ENCODE measurements at places on chromosomes 3 and 15. TPM values are rescaled to one million over a fixed set of nuclear protein-coding genes. Genes with fewer than 3 reads are reported as not detected.

DNA sequence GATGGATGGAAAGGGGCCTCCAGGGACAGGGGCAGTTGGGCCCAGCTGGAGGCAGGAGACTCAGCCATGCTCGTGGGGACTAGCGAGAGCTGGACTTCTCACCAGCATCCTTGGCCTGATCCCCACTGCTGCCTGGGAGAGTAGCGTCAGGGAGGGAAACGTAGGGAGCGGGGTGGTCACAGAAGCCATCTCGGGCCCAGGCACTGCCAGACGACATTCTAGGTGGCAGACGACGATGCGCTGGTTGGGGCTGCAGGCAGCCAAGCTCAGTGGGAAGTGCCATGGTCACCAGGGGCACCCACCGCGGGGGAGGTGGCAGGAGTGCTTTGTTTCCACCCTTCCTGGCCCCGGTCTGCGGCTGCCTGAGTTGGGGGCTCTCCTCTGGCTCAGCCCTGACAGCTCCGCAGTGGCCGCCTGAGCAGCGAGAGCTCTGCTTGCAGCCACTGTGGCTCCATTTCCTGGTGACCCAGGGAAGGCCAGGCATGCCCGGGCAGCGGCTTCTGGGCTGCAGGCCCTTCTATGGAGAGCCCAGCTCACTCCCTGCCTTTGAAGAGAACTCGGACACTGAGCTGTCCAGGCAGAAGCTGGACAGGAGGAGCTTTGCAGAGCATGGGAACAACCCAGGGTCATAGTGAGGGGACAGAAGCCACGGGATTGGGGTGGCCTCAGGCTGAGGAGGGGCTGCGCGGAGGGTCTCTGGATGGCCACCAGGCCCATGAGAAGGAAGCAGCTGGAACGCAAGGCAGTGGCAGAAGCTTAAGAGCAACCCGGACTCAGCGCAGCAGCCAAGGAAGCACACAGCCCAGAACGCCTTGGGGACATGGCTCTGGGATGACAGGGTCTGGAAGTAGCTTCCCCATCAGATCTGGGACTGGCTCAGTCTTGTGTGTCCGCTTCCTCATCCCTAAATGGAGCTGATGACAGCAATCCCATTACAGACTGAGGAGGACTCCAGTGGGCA is 30.8 kb downstream of the KLHL25 start:
- DNase-seq = no peak

- no peak for DNase-seq
Measured at GRCh38 chr3:156820692-156821080, 5.5 kb upstream of the LEKR1 start.

GRCh38 chr15:46121441-46121840 is 486.6 kb downstream of the SQOR start:
- no peak for DNase-seq

- peak; percentile 83 for DNase-seq
Measured at GRCh38 chr3:135148398-135149020, 353.4 kb downstream of the EPHB1 start.

- no peak for DNase-seq
Measured at GRCh38 chr15:74505837-74506514, 35.0 kb upstream of the ARID3B start.

DNA sequence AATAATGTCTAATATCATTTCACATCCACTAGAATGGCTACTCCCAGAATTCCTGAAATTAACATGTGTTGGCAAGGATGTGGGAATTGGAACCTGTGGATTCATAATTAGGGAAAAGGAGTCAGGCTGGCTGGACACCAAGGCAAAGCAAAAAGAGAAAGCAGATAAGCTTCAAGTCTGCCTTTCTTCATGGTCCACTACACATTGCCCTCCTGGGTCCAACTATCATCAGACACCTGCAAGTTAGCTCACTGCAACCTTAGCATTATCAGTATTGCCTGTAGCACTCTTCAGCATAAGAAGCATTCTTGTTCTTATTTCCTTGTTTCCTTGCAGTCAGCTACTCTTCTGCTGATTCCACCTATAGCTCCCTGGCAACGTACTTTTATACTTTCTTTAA is 124.3 kb downstream of the ZNF280D start:
- DNase-seq = no peak

- DNase-seq = no peak
Measured at GRCh38 chr15:39083213-39083612, 497.7 kb upstream of the THBS1 start.

DNA sequence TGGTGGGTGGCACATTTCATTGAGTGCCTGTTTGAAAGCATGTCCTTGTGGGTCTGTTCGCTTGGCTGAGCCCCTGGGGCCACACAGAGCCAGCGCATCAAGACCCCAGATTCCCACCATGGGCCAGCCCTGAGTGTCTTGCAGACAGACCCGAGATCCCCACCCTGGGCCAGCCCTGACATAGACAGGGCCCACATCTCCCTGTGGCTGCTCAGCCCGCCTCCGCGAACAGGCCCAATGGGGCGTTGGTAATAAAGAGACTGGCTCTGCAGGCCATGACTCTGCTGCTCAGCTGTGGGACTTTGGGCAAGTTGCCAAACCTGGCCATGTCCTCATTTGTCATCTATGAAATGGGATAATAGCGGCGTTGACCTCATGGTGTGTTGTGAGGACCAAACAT is 22.6 kb downstream of the FAH start:
- no peak for DNase-seq

GRCh38 chr15:58703610-58704009 is 45.9 kb downstream of the ADAM10 start:
- DNase-seq = no peak

DNA sequence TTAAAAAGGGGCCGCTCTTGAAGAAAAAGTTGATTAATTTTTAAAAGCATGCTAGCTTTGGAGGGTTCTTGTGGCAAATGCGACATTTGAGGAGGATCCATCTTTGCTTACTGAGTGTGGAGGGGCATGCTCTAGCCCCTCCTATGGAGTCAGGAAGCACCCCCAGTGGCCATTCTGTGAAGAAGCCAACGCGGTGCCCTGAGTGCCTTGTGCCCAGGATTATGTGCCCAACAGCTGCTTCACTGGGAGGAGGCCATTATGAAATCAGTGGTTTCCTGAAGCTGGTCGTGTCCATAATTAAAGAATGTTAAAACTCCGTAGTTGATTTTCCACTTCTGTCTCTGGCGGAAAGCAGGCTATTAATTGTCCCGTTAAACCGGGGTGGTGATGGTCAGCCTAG is 69.1 kb upstream of the TNFAIP8L3 start:
- DNase-seq = no peak

DNA sequence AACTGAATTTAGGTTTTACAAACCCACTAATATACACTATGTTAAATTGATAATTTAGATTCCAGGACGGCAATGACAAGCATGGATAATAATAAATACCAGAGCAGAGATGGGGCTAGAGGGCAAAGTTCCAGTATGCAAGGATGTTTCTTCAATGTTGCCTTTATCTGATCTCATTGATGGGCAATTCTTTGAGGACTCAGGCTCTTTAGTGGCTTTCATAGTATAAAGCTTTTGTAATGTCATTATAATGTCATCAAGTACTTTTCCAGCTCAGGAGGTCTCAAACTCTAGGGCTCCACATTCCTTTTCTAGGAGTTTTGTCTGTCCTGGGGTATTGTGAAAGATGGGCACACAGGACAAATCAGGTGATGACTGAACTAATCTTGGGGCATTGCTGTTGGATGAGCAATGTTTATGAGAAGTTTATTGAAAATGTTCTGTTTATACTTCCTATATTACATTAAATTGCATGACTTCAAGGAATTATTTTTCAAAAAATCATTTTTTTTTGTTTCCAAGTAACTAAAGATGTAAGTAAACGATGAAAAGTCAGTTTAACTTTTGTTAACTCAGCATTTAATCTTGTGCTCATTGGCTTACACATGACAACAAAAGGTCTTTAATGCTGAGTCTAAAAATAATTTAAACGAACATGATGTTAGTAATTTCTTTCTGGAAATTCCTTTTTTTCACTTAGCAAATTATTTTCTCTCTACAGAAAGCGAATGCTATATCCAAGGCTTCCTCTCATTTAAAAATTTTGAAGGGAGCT is 116.4 kb downstream of the OXSM start:
- no peak for DNase-seq

- no peak for DNase-seq
Measured at GRCh38 chr3:29972320-29972993, 633.9 kb upstream of the TGFBR2 start.

- DNase-seq = no peak
Measured at GRCh38 chr3:52539010-52539653, 2.7 kb downstream of the UQCC5 start.

GRCh38 chr15:80878242-80878866 is 99.2 kb downstream of the CEMIP start:
- no peak for DNase-seq

DNA sequence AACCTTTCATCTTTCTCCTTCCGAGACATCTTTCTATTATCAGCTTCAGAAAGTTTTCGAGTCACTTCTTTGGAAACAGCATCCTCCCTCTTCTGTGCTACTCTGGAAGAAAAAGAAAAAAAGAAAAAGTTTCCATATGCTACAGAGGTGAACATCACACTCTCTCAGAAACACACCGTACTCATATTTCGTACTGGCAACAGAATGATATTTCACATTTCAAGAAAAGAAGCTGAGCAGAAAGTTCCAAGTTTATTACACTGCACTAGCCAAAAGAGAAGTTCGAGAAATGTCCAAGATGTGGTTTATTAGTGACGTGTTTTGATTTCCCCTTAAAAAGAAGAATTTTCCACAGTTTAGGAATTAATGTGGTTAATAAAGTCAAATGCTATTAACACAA is 6.0 kb downstream of the SSR3 start:
- DNase-seq = no peak

GRCh38 chr15:86872782-86873181 is 793.1 kb downstream of the AGBL1 start:
- DNase-seq = no peak

DNA sequence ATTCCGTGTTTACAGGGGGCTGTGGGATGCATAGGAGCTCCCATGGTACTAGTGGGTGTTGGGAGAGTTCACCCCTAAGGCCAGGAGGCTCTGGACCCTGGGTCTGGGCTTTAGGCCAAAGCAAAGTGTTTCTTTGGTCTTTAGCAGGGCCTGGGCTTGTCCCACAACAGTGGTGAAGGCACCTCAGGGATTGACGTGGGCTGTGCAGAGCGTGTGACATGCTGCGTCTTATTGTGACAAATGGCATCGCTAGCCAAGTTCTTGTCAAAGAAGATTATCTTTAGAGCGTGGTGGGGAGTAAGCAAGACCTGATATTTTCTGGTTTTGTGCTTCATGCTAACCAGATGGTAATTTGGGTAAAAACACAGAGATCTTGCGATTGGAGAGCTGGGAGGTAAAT is 170.1 kb downstream of the APBA2 start:
- no peak for DNase-seq

DNA sequence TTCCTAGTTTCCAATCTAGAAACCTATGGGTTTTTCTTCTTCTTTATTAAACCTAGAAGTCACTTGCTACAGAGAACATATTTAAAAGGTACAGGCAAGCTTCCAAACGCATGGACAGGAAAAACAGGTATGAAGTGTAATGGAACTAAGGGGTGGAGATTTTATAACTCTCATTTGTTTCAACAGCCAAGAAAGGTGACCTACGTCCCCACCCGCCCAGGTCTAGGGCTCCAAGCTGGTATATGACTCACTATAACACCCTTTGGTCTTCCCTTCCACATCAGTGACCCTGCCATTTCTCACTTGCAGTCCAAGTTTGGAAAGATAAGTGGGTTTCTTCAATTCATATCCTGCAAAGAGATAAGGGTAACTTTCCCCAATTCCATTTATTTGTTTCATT is 6.0 kb upstream of the LIPH start:
- no peak for DNase-seq

GRCh38 chr3:115165701-115166100 is 18.6 kb upstream of the ZBTB20 start:
- DNase-seq = no peak

GRCh38 chr15:73990250-73991005 is 1.7 kb downstream of the STOML1 start:
- DNase-seq = no peak

GRCh38 chr3:54349691-54350090 is 227.3 kb downstream of the CACNA2D3 start:
- no peak for DNase-seq

GRCh38 chr15:55965091-55965490 is 28.3 kb downstream of the NEDD4 start:
- DNase-seq = no peak

PEX11A gene
- total RNA-seq = 32.4 TPM

IL17RC gene
- 67.3 TPM for total RNA-seq

GPR149 gene
- total RNA-seq = not detected

CPLX3 gene
- total RNA-seq = not detected

NAALADL2 gene
- total RNA-seq = 9.2 TPM

SLC12A8 gene
- not detected for total RNA-seq

PLSCR2 gene
- not detected for total RNA-seq

HRH1 gene
- 1.2 TPM for total RNA-seq

KBTBD8 gene
- total RNA-seq = 1.1 TPM

BCL2A1 gene
- 3.8 TPM for total RNA-seq

TRPM1 gene
- not detected for total RNA-seq

TAGLN3 gene
- total RNA-seq = not detected

PRTG gene
- 0.71 TPM for total RNA-seq

BAHD1 gene
- total RNA-seq = 8.8 TPM

GOLGA8T gene
- total RNA-seq = not detected

C3orf62 gene
- 1.8 TPM for total RNA-seq

LEKR1 gene
- total RNA-seq = 0.56 TPM

SPESP1 gene
- total RNA-seq = 1.3 TPM

SOX14 gene
- total RNA-seq = not detected

PPP2R3A gene
- total RNA-seq = 26.3 TPM

C2CD4B gene
- 1.9 TPM for total RNA-seq

MRPL3 gene
- 109 TPM for total RNA-seq

BOC gene
- total RNA-seq = 4.0 TPM

IMPG2 gene
- total RNA-seq = 0.42 TPM
